Fibroblast of skin of left biceps (primary cell): ENCODE measurements at places on chromosomes 13 and 19.

GRCh38 chr19:11361771-11362731 lies 6.8 kb downstream of the PLPPR2 start:
- no peak for DNase-seq

GRCh38 chr13:107170270-107170931 lies 602.5 kb upstream of the ARGLU1 start:
- DNase-seq = no peak

DNA sequence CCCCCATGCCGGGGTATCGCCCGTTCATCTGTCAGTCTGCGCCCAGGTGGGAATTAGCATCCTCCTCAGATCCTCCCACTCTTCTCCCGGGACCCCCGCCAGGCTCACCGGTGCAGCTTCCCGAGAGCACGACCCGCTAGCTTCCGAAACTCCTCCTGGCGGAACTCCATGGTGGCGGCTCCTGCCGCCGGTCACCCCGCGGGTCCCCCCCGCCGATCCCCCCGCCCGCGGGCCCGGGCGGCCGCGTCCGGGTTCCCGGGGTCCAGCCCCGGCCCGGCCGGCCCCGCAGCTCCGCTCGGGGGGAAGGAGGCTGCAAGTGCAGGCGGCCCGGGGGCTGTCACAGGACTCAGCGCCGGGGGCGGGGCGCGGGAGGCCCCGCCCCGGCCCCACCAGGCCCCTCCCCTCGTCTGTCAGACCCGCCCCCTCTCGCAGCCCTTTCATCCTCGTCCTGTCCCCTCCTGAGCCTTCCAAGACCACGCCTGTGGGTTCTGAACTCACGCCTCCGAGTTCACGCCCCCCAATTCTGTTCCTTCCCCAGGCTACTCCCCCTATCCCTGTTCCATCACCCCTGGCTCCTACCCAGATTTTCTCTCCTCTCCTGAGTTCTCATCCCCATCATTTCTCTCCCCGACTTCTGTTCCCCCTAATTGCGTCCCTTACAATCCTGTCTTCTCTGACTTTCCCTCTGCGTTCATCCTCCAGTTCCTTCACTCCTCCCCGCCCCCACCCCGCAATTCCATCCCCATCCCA lies at the start of gene SLC17A7:
Gene SLC17A7 (minus strand): TSS at position 318 of the 750 bp plus-strand sequence. CDS start 148 bp downstream, at position 170.
- no peak for DNase-seq

DNA sequence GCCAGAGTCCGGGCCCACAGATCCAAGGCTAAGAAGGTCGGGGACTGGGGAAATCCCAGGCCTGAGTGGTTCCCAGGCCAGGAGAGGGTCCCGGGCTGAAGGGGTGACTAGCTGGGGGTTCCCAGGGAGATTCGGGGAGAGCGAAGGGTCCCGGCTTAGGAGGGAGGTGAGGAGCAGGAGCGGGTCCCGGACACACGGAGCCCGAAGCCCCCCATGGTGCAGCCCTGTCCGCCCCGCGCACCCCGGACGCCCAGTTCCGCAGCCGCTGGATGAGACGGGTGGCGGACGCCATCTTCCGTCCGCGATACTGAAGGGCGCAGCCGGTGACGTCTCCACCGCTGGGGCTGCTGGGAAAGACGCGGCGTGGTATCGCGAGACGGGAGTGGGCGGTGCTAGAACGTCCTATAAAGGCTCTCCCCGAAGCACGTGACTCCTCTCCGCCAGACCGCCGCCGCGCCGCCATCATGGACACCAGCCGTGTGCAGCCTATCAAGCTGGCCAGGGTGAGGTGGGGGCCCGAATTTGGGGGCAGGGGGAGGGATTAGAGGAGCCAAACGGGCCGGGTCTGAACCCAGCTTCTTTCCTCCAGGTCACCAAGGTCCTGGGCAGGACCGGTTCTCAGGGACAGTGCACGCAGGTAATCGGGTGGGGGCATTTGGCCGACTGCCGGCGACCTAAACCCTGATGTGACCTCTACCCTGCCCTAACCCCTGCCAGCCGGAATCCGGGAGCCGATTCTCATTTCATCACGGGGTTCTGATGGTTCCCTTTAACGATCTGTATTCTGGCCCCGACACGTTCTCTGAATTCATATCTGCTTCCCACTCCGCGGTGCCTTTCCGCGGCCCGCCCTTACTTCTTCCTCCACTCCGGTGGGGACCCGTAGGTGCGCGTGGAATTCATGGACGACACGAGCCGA lies at the start of the genes NDUFA7 and RPS28:
Gene NDUFA7 (minus strand): TSS at position 309 of the 919 bp plus-strand sequence. CDS start 17 bp downstream, at position 292.
Gene RPS28 (plus strand): TSS at position 430 of the 919 bp plus-strand sequence. CDS start 35 bp downstream, at position 465.
- DNase-seq = peak; percentile 89

- peak; percentile 89 for DNase-seq
Observed at GRCh38 chr13:48037346-48038173, at the start of gene NUDT15. TSS of gene NUDT15 (plus strand) at chr13:48037726. CDS start at chr13:48037747, 21 bp downstream.

DNA sequence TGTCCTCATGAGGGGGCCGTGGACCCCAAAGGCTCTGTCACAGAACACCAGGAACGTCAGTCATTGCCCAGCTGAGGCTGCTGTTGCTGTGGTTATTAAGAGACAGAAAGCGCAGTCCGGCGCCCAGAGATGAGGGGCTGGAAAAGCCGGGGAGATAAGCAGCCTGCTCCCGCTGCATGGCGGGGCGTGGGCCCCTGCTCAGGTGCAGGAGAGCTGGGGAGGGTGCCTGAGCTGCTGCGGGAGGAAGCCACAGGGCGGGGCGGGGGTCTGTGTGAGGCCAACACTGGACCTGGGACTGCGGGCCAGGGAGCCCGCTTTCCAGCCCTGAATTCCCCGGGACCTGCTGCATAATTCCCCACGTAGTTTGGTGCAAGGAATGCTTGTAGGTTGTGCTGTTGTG lies 11.3 kb downstream of the SOX1 start:
- DNase-seq = no peak

DNA sequence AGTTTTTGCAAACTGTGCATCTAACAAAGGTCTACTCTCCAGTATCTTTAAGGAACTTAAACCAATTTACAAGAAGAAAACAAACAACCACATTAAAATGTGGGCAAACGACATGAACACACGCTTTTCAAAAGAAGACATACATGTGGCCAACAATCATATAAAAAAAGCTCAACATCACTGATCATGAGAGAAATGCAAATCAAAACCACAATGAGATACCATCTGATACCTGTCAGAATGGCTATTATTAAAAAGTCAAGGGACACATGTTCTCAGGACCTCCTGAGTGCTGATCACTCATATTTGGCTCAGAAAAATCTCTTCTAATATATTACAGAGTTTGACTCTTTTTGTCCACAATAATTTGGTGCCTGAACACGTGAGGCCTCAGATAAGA lies 14.2 kb upstream of the LILRB1 start:
- no peak for DNase-seq

DNA sequence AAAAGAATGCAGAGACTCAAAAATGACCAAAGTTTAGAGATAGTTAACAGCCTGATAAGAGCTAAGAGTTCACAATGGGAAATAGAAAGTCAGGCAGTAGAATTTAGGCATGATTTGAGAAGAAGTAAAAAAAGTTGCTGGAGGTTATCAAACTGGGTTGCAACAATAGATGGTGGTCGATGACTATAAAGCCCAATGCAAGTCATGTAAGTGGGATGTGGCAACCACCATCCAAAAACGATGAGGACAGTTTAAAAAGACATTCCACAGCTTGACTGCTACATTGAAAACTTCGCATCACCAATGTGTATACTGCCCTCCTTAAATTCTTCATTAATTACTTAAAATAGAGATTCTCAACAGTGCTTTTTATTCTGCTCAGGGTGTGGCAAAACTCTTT lies 19.7 kb downstream of the ELF1 start:
- no peak for DNase-seq

- no peak for DNase-seq
Observed at GRCh38 chr13:107715496-107715895, 499.8 kb downstream of the LIG4 start.

DNA sequence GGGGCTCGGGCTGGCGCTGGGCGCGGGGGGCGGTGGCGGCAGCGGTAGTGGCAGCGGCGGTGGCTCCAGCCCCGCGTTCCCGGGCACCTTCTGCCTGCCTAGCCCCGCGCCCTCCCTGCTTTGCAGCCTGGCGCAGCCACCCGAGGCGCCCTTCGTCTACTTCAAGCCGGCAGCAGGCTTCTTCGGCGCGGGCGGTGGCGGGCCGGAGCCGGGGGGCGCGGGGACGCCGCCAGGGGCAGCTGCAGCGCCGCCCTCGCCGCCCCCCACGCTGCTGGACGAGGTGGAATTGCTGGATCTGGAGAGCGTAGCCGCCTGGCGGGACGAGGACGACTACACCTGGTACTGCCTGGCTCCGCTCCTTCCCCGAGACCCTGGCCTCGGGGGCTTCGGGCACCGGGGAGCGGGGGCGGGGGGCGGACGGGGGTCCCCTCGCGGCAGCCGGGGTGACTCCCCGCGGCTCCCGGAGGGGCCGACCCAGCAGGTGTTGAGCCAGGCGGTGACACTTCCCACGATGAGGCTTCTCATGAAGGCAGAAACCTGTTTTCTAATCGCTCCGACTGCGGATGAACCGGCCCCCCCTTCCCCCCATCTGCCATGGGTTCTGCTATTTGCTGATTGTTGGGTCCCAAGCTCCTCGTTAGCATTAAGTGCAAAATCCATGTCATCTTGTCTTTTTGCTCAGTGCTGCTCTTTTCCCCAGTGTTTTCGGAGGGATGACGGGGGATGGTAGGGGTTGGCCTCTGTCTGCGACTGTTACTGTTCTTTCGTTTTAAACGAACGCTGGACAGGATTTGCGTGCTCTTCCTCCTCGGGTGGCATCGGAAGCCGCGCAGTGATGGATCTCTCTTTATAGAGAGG lies 943 bp downstream of the SLAIN1 start:
- no peak for DNase-seq

- DNase-seq = no peak
Observed at GRCh38 chr19:37899453-37899852, 6.9 kb downstream of the WDR87 start.

DNA sequence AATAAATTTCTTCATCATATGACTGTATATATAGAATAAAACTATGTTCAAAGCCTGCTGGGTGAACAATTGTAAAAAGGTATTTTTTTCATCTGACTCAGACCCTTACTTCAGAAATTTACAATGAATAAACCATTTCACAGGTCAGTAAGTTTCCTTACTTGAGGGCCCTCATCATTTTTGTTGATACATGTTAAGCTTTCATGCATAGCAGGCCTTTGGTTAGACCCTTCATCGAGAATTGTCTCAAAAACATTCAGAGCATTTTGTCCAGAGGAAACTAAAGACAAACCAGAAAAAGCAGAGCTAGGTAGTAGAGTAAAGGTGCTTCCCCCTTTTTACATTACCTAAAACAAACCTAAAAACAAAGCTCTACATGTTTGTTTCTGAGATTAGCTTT lies 46.2 kb downstream of the FNDC3A start:
- no peak for DNase-seq

DNA sequence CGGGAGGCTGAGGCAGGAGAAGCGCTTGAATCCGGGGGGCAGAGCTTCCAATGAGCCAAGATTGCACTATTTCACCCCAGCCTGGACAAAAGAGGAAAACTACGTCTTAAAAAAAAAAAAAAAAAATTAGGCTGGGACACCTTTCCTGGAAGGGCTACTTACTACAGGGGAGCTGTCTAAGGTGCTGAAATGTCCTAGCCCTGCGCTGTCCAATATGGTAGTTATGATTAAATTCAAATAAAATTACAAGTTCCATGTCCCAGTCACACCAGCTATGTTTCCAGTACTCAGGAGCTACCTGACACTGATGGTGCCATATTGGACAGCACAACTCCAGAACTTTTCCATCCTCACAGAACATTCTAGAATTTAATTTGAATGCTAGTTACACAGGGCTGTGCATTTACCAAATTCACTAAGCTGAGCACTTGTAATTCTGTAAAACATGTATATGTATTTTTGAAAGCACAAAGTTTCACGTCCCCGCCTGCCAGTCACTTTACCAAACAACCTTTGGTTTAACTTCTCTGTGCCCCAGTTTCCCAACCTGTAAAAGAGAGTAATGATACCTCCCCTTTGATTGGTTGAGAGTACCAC lies 9.2 kb upstream of the ZSCAN22 start:
- DNase-seq = no peak

DNA sequence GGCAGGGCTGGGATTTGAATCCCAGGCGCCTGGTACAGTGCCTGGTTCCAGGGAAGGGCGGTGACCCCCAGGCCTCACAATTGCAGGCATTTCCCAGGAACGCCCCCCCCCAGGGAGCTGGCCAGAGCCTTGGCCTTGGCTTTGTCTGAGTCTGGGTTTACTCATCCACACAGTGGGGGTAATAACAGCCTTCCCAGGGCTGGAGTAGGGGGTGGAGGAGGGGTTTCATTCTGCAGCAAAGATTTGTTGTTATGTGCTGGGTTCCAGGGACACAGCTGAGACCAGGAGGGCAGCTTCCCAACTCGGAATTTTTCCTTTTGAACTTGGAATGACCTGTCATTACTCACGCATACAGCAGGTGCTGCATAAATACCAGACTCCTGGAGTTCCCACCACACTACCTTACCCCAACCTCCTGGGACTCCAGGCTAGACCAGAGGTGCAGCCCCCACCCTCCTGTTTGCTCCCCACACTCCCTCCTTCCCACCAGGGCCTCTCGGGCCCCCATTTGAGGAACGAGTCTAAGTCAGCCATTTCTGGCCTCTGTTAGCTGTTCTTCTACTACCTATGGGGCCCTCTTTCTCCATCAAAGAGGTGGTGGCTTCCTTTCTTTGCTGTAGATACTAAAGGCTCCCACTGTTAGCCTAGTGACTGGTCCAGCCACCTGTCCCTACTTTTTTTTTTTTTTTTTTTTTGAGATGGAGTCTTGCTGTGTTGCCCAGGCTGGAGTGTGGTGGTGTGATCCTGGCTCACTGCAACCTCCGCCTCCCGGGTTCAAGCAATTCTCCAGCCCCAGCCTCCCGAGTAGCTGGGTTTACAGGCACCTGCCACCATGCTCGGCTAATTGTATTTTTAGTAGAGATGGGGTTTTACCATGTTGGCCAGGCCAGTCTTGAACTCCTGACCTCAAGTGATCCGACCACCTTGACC lies 1.6 kb upstream of the ADAMTS10 start:
- DNase-seq = no peak

DNA sequence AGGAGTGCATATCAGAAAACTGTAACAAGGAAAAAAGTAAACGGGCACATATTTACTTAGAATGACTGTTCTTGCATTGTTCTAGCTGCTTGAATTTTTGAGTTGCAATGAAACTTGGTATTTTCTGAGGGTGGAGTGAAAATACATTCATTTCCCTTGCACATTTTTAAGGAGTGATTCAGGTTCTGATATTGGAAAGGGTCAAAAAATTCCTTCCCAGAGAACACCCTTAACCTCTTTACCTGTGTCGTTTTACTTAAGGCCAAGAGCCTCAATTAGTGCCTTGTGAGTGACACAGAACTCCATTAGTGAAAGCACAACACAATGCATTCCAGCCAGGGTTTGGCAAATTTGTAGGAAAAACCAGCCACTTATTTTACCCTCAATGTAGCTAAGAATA lies 2.3 kb downstream of the ITGBL1 start:
- no peak for DNase-seq

DNA sequence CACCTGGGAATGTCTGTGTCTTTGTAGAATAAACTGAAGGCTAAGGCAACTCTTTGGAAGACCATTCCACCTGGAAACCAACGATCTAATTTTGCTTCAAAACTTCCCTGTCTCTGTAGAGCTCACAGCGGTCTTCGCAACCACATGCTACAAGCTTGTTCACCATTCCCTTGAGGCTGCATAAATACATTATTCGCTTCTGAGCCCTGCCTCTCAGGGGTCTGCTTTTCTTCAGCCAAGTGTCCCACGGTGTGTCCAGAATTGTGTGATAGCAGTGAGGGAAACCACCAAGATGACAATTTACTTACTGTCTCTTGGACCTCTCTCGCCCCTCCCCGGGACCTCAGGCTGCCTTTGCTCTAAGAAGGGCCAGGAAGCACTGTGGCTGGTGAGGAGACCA lies 51.1 kb downstream of the GPR12 start:
- no peak for DNase-seq

- DNase-seq = no peak
Observed at GRCh38 chr19:35514282-35514809, 897 bp upstream of the DMKN start.

GRCh38 chr19:38849860-38850435 lies at the start of gene HNRNPL:
TSS of gene HNRNPL (minus strand) at chr19:38849986. CDS start at chr19:38849966, 20 bp downstream.
- no peak for DNase-seq

GRCh38 chr19:15372891-15373301 lies 6.7 kb downstream of the AKAP8 start:
- no peak for DNase-seq
